ENCODE measurements at places on chromosomes 13 and 19.

GRCh38 chr13:98478189-98479129 lies 98.4 kb downstream of the STK24 start:
- no peak for DNase-seq

DNA sequence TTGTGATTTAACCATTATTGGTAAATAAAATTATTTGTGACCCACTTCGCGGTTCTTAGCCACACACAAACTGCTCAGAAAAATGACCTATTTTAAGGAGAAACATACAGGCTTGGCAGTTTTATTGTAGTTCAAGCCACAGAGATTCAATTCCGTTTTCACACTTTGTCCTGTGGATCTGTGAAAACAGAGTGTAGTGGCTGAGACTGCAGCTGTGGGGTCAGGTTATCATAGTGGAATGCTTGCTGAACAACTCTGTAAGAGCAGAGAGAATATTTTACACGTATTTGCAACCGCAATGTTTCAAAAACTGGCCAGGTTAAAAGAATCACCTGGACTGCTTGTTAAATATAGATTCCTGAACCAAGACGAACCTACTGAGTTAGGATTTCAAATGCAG lies 292.5 kb downstream of the GPC5 start:
- no peak for DNase-seq

- DNase-seq, result no peak
These were observed 7.8 kb upstream of the C19orf84 start for GRCh38 chr19:51398096-51398704.

DNA sequence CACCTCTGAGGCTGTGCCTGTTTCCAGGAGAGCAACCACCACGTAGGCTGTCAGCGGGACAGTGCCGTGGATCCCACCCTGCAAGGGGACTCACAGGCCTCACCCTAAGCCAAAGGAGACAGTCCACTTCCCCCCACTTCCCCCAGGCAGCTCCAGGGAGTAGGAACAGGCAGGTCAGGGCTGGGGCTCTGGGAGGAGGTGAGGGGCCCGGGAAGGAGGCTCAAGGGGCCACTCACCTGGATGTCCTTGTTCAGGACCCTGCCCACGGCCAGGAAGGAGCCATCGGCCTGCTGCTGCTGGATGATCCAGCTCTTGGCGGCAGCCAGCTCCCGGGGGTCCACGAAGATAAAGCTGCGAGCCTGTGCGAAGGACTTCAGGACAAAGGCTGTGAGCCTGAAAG lies 25.6 kb downstream of the F2RL3 start:
- DNase-seq, result no peak

DNA sequence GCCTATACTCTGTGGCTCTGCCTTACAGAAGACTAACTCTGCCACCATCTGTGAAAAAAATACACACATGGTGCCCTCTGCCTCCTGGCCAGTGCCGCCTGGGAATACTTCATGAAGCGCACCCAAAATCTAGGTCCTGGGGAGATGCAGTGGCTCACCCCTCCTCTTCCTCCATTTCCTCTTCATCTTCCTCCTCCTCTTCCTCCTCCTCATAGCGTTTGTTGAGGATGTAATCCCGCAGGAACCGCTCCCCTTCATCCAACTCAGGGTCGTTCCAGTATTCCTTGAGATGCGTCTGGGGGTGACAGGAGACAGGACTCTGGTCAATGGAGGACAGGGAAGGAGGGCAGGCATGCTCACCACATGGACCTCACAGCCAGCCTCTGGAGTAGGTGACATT lies 5.7 kb downstream of the KRI1 start:
- DNase-seq, result no peak
